Hematopoietic multipotent progenitor cell treated with erythropoietin and hydrocortisone succinate and interleukin-3 and kit ligand, for 4 days (in vitro differentiated cells): ENCODE measurements at places on chromosomes 11 and 22.

- DNase-seq = peak; percentile 17
Observed at GRCh38 chr22:22681221-22681739, 36.9 kb downstream of the GGTLC2 start.

DNA sequence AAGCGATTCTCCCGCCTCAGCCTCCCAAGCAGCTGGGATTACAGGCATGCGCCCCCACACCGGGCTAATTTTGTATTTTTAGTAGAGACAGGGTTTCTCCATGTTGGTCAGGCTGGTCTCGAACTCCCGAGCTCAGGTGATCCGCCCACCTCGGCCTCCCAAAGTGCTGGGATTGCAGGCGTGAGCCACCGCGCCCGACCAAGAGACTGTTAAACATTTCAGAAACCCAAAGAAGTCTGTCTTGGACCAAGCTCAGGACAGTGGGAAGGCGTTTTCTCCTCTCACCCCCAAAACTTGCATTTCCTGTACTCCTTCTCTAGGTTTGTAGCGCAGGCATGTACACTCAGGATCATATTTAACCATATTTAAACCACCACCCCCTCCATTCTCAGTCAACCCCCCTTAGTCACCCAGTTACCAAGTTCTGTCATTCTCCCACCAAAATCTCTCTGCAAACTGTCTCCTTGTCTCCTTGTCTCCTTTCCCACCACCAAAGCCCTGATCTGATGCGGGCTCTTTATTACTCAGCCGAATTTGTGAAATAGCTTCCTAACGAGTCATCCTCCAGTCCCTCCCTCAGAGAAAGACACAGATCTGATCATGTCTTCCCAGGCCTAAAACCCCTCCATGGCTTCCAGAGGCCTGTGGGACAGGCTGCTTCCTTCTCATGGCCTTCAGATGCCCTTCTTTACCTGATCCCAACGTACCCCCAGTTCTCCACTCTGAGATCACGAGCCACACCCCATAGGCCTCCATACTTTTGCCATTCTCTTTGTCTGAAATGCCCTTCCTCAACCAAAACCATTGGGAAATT is 29.0 kb upstream of the CREB3L1 start:
- DNase-seq = no peak

- peak; percentile 67 for DNase-seq
Observed at GRCh38 chr22:46561435-46561905, 24.1 kb upstream of the CELSR1 start.

DNA sequence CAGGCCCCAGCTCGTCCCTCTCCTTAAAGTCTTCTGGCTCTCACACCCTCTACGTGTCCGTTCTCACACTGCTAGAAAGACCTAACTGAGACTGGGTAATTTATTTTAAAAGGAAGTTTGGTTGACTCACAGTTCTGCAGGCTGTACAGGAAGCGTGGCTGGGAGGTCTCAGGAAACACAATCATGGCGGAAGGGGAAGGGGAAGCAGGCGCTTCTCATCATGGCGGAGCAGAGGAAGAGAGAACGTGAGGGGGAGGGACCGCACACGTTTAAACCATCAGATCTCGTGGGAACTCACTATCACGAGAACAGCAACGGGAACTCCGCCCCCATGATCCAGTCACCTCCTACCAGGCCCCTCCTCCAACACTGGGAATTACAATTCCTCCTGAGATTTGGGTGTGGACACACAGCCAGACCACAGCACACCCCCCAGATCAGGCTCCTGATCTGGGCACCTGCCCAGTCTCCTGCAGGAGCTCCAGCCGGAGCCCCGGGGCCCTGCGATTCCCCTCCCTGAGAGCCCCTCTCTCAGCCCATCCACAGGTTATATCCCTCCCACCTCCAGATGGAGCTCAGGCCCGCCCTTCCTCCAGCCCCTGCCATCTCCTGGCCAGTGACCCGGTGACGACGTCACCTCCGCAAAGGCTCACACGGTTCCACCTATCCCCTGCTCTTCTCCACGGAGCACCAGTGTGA is 170.2 kb downstream of the BRD1 start:
- peak; percentile 96 for DNase-seq

GRCh38 chr11:43399983-43400630 is 41.4 kb downstream of the TTC17 start:
- DNase-seq = no peak

DNA sequence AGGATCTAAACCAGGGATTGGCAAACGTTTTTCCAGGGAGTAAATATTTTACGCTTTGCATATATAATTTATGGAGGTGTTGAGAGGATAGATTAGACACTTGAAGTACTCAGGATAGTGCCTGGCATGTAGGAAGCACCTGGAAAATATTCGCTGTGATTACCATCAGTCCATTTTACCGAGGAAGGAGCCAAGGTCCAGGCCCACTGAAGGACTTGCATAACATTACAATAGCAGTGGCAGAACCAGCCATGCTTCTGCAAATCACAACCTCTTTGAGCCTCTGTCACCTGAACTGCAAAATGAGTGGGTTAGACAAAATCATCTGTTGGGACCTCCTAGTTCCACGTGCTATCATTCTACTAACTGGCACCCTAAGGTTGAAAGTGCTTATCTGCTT is 5.4 kb downstream of the FUT4 start:
- peak; percentile 44 for DNase-seq

DNA sequence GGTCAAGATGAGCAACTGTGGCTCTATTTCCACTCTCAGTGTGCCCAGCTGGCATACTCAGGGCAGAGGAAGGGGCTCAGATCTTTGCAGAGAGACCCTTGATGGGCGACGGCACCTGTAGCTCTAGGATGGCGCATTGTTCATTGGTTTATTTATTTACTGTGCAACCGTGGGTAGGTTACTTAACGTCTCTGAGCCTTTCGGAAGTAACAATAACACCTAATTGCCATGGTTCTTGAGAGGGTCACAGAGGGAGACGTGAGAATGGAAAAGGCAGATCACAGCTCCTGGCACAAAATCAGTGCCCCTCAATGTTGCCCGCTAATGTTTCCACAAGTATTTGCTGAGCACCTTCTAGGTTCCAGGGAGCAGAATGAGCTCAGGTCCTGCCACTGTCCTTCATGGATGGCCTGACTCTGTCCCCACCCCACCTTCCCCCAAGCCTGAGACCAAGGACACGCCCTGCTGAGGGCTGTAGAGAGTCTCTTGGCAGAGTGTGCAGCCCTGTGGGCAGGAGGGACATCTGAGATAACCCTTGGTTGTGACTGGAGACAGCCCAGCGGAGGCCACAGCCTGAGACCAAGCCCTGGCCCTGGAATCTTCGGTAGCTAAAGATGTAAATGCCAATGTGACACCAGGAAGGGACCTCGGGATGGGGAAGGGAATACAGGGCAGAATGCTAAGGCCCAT is 780 bp upstream of the ALDH3B2 start:
- no peak for DNase-seq

- DNase-seq = no peak
Observed at GRCh38 chr22:39738746-39739145, 154.8 kb downstream of the ENTHD1 start.

DNA sequence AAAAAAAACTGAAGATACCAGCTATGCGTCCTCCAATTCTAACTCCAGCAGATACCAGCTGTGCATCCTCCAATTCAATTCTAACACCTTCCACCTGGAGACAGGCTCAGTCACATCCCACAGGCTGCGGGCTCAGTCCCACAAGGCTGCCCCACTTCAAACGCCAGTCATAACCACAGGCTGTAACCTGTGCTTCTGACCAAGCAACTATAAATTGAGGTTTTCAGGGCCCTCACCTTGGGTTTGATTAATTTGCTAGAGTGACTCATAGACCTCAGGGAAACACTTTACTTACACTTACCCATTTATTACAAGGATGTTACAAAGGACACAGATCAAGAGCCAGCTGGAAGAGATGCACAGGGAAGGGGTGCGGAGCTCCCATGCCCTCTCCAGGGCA is 32.4 kb upstream of the MSANTD2 start:
- no peak for DNase-seq

- peak; percentile 59 for DNase-seq
Observed at GRCh38 chr11:32953700-32954099, 61.1 kb downstream of the QSER1 start.

- DNase-seq = no peak
Observed at GRCh38 chr22:50197856-50198623, 2.8 kb upstream of the SELENOO start.

GRCh38 chr22:21779444-21779843 is 43.9 kb upstream of the YPEL1 start:
- DNase-seq = no peak

DNA sequence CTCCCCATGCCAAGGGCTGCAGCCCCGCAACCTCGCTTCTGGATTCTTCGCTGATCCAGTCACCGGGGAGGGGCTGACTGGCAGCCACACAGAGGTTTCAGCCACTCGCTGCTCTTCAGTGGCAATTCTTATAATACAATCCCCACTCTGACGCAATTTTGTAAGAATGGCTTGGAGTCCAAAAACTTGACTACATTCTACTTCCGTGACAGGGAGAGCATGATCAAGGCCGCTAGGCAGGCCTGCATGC is 14.9 kb downstream of the PPM1F start:
- no peak for DNase-seq

DNA sequence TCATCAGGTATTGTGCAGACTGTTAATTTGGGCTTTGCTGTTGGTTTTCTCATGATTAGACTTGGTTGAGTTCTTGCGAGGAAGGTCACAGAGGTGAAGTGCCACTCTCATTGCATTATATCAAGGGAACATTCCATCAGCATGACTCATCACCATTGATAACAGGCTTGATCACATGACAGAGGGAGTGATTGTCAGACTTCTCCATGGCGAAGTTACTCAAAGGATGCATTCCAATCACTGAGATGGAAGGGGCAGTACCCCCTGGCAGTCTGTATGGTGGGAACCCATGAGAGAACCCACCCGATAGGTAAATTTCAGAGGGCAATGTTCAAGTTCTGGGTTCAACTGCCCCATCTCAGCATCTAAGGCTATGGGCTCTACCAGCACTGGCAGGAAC is 19.4 kb upstream of the P2RY2 start:
- DNase-seq = no peak

GRCh38 chr11:27571154-27571810 is 64.7 kb upstream of the LIN7C start:
- no peak for DNase-seq
